ENCODE measurements at places on chromosomes 12 and 14. TPM values are rescaled to one million over a fixed set of nuclear protein-coding genes. Genes with fewer than 3 reads are reported as not detected.

The PLEKHG3 gene
- polyA plus RNA-seq = 11.0 TPM

The GUCY2C gene
- polyA plus RNA-seq = not detected

The RNF34 gene
- polyA plus RNA-seq = 13.9 TPM

The GLS2 gene
- 4.5 TPM for polyA plus RNA-seq

The FITM1 gene
- polyA plus RNA-seq = 1.4 TPM

The GALNT16 gene
- polyA plus RNA-seq = 0.27 TPM

The SLC10A1 gene
- polyA plus RNA-seq = not detected

The PFDN5 gene
- 1,722 TPM for polyA plus RNA-seq

The CMA1 gene
- not detected for polyA plus RNA-seq

The KRT72 gene
- 0.14 TPM for polyA plus RNA-seq

The FOXN4 gene
- polyA plus RNA-seq = 0.04 TPM

The POTEM gene
- not detected for polyA plus RNA-seq

The YAF2 gene
- polyA plus RNA-seq = 14.4 TPM

The FLVCR2 gene
- polyA plus RNA-seq = 37.6 TPM

All from lung (tissue), 17 donors.